ENCODE measurements at places on chromosomes 4 and X.

GRCh38 chr4:88060431-88060830 is 53.0 kb downstream of the PKD2 start:
- no peak for DNase-seq

GRCh38 chr4:123672987-123673386 is 276.4 kb downstream of the SPRY1 start:
- DNase-seq, result no peak

DNA sequence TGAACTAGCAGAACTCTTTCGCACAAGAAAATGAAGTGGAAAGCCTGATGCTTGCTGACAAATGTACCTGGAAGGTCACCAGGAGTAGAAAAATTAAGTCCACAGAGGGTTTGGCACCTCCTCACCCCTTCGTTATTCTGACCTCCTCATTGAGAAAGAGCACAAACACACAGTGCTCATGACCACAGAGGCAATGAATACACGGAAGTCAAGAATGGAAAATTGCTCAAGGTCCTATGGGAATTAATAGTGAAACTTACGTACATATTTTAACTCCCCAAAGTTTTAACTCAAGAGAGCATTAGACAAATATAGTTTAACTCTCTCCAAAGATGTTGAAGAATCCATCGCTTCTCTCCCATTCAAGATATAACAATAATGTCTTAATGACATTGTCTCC is 83.6 kb upstream of the CAMK2D start:
- no peak for DNase-seq

GRCh38 chrX:38987198-38987651 is 186.0 kb downstream of the MID1IP1 start:
- DNase-seq, result no peak

- DNase-seq, result no peak
These were observed 31.6 kb upstream of the SOD3 start for GRCh38 chr4:24763631-24764297.

GRCh38 chrX:26295425-26295824 is 79.5 kb downstream of the MAGEB5 start:
- no peak for DNase-seq

DNA sequence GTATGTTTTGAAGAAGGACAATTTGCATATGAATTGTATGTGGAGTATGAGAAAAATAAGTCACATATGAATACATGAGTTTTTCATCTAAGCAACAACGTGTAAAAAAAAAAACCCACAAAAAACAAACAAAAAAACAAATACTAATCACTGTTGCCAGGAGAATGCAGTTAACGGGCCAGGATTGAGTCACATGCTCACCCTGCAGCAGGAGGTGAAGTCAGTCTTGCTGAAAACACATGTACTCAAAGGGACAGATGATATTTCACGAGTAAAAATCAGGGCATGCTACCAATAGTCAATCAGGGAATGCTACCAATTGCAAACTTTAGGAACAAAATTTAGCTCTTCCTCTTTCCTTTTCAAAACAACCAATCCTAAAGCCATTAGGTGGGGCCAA is 10.4 kb upstream of the DCLK2 start:
- no peak for DNase-seq

All from stimulated activated CD4-positive, alpha-beta T cell treated with anti-CD3 and anti-CD28 coated beads, TNF-alpha, amount 100 ng/mL, for 24 hours (primary cell).